ENCODE measurements at places on chromosomes 5 and 9.

GRCh38 chr5:140084541-140084940 is 29.4 kb upstream of the PURA start:
- no peak for DNase-seq

GRCh38 chr5:41871852-41872251 is 1.6 kb upstream of the OXCT1 start:
- no peak for DNase-seq

DNA sequence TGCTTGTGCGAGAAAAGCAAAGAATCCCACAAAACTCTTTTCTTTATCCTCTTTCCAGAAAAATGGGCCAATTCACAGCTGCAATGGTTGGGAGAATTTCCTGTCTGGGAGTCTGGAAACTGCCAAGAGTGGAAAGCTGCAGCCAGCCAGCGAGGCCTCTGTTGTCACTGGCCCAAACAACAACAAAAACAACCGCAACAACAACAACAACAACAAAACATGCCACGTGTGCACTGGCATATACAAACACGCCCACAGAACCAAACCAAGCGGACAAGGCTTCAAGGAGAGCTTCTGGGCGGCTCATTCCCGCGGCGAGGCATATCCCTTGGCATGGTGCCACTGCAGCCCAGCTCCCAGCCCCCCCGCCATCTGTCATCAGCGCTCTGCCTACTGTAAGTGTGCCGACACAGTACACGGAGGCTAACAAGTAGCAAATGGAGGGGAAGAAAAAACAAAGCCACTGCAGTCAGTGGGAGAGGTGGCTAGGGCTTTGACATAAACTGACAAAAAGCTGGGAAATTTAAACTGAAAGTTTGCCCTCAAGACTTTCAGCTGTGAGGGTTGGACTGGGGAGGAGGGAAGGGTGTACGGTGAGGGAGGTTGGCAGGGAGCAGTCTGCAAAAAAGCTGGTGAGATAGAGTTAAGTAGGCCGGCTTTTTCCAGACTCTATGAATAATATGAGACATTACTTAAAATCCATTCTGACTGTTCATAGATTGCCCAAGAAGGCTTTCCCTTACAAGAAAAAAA is 165.0 kb upstream of the ZNF462 start:
- peak; percentile 8 for DNase-seq

DNA sequence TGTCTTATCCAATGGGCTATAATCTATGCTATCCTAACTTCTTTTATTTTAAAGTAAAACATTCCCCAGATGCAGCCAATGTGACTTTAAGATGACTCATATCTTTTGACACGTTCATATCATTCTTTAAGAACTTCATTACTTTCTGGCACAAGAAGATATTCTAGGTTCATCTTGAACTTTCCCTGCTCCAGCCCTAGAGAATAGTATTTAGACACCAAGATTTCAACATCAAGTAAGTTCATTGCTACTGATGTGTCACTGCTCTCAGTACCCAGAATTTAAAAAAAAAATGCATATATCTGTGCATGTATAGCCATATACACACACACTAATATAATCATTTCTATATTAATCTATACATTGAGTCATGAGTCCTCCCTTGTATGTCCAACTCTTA is 175.2 kb downstream of the SAXO1 start:
- DNase-seq = no peak

- no peak for DNase-seq
Observed at GRCh38 chr5:104977529-104977928, 1414.9 kb upstream of the NUDT12 start.

Data from SK-N-DZ (cell line).